D721Med (cell line): ENCODE measurements at places on chromosomes 2 and 18.

DNA sequence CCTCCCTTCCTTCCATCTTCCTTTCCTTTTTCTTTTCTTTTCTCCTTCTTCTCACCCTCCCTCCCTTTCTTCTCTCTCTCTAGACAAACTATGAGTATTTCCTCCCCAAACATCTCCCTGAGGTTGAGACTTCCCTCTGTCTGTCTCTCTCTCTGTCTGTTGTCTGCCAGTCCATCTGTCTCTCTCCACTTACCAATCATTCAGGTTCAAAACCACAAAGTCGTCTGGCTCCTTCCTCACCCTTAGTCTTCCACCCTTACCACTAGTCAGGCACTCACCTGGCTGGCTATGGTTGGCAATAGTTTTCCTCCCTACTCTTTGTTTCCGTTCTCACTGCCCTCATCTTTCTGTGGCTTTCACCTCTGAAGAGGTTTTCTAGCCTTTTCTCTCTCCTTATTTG, 12.9 kb downstream of the CCL20 start:
- DNase-seq, result no peak

DNA sequence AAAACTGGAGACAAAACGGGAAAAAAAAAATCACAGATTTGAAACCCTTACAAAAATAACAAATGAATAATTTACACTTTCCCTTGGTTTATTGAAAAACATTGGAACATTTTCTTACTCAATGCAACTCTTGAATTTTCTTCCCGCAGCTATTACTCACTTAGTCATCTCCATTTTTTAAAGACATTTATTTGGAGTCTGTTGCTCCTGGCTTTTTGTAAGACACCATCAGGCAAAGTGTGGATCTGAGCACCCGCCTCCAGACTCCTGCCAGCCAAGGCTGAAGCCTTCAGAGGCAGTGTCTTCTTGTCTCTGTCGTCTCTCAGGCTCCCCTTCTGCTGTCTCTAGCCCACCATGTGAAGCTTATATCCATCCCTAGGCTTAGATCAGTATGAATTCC, 46.2 kb downstream of the TRIB2 start:
- no peak for DNase-seq

GRCh38 chr2:27147935-27148334, 869 bp upstream of the TCF23 start:
- no peak for DNase-seq

DNA sequence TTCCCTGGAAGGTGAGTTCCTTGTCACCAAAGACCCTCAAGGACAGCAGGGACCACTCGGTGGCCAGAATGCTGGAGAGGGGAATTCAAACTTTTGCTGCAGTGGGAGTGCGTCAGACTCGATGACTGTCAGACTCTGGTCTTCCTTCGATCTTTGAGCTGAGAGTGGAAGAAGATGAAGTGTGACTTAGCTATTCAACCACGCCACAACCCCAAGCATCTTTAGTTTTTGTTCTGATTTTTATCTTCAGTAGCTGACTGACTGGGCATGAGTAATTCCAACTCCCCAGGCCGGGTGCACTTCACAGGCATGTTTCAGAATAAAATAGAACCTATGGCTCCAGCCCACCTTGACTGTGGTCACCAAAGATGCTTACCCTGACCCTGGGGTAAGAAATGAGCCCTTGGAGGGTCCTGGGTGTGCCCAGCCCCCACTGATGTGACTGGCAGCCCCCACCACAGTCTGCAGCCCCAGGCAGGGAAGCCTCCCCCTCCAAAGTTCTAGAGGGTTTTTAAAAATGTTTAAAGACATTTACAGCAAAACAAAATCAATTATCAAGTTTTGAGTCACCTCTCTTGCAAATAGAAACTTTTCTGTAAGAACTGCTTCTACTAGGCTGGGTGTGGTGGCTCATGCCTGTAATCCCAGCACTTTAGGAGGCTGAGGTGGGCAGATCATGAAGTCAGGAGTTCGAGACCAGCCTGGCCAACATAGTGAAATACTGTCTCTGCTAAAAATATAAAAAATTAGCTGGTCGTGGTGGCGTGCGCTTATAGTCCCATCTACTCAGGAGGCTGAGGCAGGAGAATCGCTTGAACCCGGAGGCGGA, 24.9 kb upstream of the YWHAQ start:
- no peak for DNase-seq

DNA sequence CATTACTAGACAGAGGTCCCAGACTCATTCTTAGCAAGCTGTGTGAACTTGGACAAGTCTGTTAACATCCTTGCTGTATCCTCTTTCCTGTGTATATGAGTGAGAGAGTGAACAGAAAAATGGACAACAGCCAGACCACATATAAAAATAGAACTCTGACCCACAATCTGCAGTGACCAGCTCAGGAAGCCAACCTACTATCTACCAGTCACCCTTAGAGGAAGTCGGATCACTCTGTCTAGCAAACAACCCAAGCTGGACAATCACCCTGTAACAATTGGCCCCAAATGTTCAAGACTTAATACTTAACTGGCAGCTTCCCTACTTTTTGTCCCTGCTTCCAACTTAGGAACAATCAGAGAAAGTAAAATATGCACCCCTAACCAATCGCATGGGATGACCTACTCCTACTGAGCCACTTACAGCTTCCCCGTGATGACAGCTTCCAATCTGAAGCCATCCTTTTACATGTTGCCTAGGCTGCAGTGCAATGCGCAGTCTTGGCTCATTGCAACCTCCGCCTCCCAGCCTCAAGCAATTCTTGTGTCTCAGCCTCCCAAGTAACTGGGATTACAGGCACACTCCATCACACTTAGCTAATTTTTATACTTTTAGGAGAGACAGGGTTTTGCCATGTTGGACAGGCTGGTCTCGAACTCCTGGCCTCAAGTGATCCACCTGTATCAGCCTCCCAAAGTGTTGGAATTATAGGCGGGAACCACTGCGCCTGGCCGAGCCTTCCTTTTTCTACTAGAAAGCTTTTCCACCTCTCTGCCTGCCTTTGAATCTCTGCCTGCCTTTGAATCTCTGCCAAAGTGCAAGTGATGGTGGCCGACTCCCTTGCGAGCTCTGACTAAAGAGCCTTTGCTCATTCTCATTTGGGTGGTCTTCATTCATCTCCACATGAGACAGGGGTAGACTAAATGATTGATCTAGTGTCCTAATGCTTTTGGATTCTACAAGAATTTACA, 158.3 kb upstream of the NDUFV2 start:
- DNase-seq, result no peak

DNA sequence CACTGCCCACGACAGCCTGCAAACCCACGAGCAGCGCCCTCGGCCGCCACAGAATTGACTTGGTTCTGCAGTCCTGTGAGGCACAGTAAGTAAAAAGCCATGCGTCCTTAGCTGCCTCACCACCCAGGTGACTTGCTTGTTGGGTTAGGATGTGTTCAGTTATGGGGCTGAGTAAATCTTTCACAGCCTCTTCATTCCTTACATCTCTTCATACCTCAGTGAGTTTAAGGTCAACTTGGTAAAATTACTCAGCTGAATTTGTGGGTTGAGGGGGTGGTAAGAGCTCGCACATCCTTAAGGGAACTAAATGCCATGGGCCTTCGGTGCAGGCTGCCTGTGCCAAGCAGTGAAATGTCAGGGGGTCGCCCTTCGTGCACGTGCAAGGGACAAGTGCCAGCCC, 165.2 kb upstream of the ALKAL2 start:
- no peak for DNase-seq

- DNase-seq, result no peak
Measured at GRCh38 chr2:195289081-195289480, 367.9 kb upstream of the SLC39A10 start.

GRCh38 chr2:240511351-240512108, 46.3 kb downstream of the ANKMY1 start:
- no peak for DNase-seq

DNA sequence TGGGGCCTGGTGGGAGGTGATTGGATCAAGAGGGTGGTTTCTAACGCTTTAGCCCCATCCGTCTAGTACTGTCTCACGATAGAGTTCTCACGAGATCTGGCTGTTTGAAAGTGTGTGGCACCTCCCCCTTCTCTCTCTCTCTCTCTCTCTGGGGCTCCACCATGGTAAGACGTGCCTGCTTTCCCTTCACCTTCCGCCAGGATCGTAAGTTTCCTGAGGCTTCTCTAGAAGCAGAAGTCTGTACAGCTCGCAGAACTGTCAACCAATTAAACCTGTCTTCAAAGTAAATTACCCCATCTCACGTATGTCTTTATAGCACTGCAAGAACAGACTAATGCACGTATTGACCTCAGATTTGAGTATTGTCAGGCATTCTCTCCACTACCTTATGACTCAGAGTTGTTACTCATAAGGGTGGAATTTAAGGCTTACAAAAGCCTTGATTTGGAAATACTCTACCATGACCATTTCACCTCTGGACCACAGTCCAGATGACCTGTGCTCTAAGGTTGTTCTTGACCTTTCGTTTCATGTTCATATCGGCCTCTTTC, 99.5 kb upstream of the AGAP1 start:
- DNase-seq, result no peak

DNA sequence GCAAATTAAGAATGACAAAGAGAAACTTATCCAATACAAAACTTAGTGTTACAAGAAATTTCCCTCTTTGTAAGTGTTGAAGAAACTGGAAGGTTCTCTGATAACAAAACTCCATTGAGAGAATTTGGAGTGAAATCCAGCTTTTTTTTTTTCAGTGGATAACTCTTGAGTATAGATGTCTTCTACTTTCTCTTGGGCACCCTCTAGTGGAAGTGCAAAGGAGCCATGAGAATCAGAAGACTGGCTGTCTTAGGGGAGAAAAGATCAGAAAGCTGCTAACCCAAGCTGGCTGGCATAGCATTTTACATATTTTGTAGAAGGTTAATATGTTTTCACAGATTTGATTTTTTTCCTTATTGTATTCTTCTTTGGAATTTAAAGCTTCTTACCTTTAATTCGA, 138.8 kb upstream of the SATB2 start:
- DNase-seq, result no peak

- DNase-seq, result no peak
Measured at GRCh38 chr2:224098481-224099230, 59.6 kb upstream of the SERPINE2 start.

GRCh38 chr2:100643906-100644501, 81.2 kb downstream of the PDCL3 start:
- DNase-seq, result no peak

GRCh38 chr2:222734703-222735014, 63.2 kb downstream of the MOGAT1 start:
- DNase-seq, result no peak

- DNase-seq, result no peak
Measured at GRCh38 chr18:58370612-58371011, 258.3 kb downstream of the ALPK2 start.

- no peak for DNase-seq
Measured at GRCh38 chr2:239053801-239054503, 206.1 kb downstream of the TWIST2 start.

GRCh38 chr18:35777039-35777438, 195.4 kb upstream of the RMP24 start:
- no peak for DNase-seq

DNA sequence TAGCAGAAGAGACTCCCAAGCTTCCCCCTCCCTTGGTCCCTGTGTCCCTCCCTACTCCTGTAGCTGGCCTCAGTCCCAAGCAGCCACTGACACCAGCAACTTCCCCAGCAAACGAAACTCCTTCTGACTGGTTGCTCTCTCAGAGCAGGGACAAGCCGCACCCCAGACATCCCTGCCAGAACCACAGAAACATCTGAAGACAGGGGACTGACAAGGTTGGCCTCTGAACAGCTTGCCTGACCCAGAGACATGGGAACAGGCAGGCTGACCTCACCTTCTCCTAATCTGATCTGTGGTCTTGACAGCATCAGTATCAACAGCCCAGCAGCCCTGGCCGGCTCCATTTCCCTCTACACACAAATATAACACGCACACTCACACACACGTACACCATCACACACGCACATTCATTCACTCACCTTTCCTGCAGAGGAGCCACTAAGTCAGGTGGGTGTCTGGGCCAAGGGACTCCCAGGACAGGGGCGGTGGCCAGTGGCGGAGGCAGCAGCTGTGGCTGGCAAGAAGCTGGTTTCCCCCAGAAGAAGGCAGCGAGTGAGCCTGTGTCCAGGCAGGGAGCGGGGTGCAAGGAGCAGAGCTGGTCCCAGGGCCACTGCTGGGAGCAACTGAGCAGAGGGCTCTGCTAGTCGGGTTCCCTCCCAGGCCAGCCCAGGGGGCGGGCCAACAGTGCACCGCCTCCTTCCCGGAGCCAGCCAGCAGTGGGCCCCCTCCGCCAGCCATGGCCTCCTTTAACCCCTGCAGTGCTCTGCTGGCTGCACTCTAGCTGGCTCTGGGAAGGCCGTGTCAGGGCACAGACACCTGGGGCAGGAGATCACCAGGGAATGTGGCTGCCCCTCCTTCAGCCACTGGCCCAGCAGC, 59.1 kb downstream of the TNS1 start:
- DNase-seq, result no peak

DNA sequence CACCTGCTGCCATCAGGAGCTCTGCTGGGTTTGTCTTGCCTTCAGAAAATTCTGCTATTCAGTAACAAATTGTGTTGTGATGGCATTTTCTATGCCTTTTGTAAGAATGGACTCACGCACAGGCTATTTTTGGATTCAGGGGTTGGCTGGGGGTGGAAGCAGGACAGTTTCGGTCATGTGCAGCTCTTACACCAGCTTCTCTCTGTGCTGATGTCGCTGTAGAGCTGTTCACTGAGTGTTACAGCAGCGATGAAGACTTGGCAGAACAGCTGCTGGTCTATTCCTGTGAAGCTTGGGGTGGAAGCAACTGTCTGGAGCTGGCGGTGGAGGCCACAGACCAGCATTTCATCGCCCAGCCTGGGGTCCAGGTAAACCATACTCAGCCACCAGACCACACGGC, 49.2 kb downstream of the TRPM8 start:
- DNase-seq, result no peak

GRCh38 chr2:136997557-136997956, 232.2 kb downstream of the THSD7B start:
- DNase-seq, result no peak

- DNase-seq, result no peak
Measured at GRCh38 chr2:234364661-234365060, 132.2 kb downstream of the ARL4C start.

- DNase-seq, result no peak
Measured at GRCh38 chr2:204468746-204469429, 76.4 kb upstream of the PARD3B start.

DNA sequence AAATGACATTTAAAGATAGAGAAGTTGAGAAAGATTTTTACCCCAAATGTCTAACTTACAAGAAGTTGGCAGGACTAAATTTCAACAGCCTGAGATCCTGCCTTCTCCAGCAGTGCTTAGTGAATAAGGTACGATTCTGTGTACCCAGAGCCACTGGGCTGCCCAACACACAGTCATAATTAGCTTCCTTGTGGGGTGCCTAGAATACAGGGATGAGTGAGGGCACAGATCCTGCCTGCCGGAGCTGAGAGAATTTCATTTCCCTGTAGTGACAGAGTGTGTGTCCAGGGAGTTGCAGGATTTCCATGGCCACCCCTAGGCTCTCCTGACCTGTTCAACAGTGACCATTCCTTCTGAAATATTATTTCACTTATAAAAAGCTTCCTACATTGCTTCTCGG, 27.0 kb downstream of the GREB1 start:
- DNase-seq, result no peak

DNA sequence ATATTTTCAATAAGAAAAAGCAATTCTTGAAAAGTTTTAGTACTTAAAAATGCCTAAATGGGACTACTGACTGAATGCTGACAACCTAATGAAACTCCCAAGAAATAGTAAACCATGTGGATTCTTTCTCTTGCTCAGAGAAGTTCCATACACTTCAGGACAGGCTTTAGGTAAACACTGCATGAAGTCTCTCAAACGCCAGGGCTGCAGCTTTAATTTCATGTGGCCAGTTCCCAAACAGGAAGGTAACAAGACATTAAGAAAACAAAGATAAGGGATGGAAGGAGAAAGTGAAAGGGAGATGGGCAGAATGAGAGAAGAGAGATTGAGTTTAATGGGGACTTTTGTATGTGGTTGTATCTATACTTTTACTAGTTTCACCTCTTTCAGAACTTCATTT, 734.7 kb upstream of the PKDCC start:
- DNase-seq, result no peak
